ENCODE measurements at places on chromosomes 3 and 15.
A peak's percentile ranks its signal among the peaks of the same experiment; 100 is the strongest.

DNA sequence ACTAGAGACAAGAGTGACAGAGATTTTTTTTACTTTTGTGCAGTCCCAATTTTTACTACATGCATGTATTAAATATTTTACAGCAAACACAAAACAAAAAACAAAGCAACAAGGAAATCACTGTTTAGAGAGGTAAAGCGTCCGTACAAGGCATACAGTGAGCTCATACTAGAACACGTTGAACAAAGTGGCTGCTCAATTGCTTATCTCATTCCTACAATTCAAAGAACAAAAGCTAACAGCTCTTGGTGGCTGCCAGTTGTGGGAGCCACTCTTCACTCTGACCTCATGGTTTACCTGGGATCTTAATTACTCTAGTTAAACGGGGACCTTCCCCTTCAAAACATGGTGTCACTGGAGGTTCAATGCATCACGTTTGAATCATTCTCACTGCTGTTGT is 7.6 kb upstream of the ARHGEF26 start:
- DNase-seq, result no peak

- DNase-seq, result no peak
Measured at GRCh38 chr3:38641461-38642110, 7.9 kb downstream of the SCN5A start.

DNA sequence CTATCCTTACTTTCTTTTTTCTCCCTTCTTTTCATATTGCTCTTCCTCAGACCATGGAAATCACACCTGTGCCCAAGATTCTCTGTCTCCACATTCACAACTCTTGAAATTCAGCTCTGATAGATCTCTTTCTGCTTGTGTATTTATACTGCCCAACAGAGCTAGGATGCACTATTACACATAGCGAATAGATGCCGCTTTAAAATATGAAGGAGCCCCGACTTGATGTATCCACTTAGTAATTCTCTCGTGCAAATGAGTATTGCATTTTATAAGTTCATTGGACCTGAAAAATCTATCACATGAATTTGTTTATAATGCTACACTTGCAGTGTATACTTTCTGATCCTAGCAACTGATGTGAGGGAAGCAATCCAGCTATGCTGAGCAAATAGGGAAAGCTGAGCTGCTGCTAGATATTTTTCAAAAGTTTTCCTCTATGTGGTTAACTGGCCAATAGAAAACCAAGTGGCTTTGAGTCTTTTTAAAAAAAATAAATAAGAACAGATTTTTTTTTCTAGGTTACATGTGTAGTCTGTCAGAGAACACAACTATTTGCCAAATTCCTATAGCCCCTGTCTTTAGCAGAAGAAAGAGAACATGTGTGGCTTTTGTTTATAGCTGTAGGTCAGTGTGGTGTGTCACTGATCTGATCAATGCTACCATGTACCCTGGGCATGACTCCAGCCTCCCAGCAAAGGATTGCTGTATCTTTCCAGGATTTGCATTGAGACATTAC is 64.3 kb upstream of the LEKR1 start:
- no peak for DNase-seq

- DNase-seq, result no peak
Measured at GRCh38 chr3:76958274-76958673, 81.6 kb upstream of the ROBO2 start.

- peak; percentile 29 for DNase-seq
Measured at GRCh38 chr15:65790694-65791334, 1.3 kb downstream of the DENND4A start.

- no peak for DNase-seq
Measured at GRCh38 chr3:185912929-185913901, 24.6 kb downstream of the TRA2B start.

DNA sequence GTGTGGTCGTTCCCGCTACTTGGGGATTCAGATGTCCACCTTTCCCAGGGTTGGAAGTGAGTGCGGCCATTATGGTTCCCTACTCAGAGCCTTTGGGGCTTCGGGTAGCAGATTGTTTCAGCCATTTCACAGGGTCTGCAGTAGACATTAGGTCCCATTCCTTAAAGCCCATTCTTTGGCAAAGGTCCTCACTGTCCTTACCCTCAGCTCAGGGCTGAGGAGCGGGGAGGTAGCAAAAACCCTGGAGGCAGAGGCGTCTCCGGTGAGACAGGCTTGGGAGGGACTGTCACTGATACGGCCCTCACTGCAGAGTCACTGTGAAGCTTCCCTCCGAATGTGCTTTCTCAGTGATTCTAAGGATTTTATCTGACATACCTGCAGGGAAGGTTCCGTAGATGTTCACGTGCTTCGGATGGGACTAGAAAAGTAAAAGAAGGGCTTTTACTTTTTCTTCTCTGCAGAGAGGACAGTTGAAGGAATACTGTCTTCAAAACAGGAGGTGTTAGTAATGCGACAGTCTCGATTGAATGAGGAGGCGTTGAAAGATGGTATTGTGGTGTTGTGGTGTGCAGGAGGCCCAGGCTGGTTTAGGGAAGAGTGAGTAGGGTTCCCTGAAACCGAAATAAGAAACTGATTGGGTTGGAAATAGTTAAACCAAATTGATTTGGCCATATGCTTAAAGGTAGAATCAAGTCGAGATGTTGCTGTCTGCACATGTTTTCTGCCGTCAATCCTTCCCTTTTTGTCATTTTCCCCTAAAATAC is 630 bp downstream of the ATP6V1A start:
- DNase-seq, result peak; percentile 40

DNA sequence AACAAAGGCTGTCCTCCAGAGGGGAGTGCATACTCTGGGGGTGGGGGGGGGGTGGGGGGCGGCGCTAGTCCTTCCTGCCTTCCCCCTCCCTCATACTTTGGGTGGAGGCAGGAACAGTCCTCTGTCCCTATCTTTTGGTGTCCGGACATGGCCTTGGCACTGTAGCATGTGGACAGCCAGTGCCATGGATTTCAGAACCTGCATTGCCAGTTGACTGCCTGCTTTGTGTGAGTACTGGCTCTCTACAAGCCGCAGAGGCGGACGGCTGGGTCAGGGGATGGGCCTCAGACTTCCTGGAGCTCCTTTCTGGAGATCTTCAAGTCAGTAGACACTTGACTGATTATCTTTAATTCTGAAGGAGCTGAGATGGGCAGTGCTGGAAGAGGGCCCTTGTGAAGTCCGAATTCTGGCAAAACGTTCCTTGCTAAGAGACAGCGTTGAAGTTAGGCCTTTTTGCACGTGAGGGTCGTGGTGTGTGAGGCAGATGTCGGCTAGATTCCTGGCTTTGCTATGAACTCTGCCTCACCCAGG is 2.5 kb downstream of the CLDN11 start:
- peak; percentile 77 for DNase-seq

DNA sequence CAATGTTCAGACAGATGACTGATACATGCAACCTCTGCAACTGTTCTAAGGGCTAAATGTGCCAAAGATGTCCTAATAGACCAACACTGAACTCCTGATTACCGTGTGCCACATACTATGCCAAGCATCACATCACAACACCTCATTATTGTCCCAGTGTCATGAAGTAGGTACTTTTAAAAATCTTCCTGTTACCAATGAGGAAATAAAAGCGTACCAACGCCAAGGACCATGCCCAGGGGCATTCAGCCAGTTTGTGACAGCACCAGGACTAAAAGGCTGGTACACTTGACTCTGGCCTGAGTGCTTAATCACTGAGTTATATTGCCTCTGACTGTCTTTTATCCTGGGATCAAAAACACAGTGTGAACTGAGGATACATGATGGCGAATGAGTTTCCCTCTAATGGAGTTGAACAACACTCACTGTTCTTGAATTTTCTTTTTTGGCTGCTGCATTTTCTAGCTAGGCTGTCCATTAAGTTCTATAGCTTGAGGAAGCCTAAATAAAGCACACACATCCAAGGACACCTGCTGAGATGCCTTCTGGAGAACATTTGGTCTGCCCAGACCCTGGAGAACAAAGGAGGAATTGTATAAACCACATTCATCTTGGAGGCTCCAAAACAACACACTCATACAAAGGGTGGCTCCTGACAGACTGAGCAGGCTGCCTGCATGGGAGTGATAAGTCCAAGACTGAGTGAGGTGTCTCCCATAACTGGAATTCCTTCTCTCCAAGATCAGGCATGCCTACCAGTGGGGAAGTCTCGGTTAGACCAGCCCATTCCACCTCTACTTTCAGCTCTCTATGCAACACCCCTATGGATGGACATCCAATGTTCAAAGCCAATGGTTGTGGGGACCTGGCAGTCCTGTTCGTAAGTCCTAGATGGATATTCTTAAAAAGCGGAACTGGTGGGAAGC is 126.7 kb upstream of the PRICKLE2 start:
- DNase-seq, result no peak

GRCh38 chr15:31255732-31256377 is 70.8 kb upstream of the KLF13 start:
- DNase-seq, result no peak

DNA sequence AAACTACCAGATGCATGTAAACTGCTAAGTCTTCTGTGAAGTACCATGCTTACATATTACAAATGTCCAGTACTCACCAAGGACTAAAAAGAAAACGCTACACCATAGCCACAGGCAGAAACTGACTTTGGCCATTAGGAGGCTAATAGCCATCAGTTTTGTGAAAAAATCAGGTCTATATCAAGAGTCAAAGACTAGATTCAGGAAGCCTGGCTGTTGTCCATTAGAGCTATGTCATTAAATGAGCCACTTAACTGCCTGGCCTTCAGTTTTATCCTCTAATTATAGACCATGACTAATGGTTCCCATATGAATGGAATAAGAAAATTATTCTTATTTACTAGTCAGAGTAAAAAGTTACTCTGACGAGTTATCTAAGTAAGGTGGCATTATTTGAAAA is 144.1 kb downstream of the VPS13C start:
- DNase-seq, result no peak

DNA sequence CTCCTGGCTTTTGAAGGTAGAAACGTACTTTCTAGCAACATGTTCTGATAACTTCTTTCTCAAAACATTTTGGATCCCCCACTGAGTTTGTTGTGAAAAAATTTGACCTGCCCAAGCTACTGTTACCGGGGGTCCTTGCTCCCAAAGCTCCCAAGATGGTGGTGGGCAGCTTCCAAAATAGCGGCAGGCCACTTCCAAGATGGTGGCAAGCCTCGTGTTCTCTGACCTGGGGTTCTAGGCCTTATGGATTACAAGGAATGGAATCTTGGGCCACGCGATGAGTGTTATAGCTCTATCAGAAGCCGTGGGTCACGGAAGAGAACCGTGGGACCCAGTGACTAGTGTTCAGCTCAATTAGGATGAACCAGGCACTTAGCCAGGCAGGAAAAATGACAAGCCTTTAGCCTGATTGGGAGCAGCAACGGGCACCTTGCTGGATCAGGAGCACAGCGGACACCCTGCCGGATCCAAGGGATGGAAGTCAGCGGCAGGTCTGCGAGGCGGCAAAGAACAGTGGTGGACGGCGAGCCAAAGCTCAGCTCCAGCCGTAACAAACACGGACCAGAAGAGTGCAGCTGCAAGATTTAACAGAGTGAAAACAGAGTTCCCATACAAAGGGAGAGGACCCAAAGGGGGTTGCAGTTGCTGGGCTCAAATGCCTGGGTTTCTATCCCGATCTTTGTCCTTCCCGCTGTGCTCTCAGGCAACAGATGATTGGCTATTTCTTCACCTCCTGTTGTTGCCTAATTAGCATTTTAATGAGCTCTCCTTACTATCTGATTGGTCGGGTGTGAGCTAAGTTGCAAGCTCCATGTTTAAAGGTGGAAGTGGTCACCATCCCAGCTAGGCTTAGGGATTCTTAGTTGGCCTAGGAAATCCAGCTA is 133.3 kb downstream of the WDR72 start:
- DNase-seq, result no peak

DNA sequence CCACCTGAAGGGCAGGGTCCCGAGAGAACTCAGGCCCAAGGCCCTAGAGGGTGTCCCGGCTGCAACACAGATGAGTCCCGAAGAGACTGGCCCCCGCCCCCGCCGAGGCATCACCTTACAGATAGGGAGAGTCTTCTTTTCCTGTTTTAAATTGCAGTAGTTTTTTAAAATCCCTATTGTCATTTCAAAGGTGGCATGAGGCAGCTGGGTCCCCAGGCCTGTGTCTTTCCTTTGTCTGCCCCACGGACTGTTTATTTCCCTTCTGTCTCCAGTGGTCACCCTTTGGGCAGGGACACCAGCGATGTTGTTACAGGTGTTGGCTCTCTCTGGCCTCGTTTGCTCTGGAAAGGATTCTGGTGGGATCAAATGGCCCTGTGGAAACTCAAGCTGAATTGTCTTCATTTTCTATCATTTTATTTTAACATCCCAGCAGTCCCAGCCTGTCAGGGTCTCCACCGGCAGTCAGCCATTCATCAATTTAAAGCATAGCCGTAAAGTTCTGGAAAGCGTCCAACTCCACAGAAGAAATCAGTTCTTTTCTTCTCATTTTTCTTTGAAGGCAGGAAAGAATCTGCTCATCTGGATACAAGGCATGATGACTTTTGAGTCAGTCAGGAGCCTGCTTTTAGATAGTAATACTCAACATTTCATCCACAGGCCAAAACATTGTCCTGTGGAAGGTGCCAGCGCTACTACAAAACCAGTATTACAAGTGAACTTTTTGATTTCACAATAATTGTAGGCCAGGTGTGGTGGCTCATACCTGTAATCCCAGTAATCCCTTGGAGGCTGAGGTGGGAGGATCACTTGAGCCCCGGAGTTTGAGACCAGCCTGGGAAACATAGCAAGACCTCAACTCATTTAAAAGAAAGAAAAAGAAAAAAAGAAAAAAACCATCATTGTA is 96.2 kb downstream of the HES1 start:
- DNase-seq, result no peak

- DNase-seq, result no peak
Measured at GRCh38 chr3:126338790-126339288, 18.4 kb downstream of the KLF15 start.

DNA sequence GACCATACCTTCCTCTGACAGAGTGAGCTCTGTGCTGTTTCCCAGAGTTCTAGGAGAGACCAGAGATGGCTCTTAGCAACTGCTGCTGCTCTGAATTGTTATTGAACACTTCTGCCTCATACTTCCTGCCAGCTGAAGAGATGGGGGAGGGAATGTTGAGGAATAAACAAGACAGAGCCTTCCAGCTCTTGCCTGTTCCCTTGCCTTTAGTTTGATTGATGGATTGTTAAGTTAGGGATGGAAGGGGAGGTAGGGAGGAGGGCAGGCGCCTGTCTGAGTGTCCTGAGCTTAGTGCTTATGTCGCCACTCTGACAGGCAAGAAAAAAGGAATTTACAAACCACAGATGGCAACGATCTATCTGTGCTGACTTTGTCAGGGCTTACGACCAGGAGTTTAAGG is 42.8 kb downstream of the ZNF609 start:
- peak; percentile 68 for DNase-seq

DNA sequence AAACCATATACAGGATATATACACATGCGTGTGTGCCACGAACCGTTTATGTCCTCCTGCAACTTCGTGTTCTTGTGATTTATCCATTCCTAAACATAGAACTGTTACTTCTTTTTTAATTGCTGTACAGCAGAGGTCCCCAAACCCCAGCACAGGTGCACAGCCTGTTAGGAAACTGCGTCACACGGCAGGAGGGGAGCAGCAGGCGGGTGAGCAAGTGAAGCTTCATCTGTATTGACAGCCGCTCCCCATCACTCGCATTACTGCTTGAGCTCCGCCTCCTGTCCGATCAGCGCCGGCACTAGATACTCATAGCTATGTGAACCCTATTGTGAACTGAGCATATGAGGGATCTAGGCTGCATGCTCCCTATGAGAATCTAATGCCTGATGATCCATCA is 34.9 kb upstream of the NRROS start:
- DNase-seq, result no peak

All from Ammon's horn (tissue), 1 donor.